CD4-positive, alpha-beta T cell treated with Interleukin-2 at 100 ng/mL for 4 hours (primary cell): ENCODE measurements at places on chromosomes 12 and 14.

- no peak for DNase-seq
Observed at GRCh38 chr14:56087671-56088471, 30.3 kb upstream of the PELI2 start.

DNA sequence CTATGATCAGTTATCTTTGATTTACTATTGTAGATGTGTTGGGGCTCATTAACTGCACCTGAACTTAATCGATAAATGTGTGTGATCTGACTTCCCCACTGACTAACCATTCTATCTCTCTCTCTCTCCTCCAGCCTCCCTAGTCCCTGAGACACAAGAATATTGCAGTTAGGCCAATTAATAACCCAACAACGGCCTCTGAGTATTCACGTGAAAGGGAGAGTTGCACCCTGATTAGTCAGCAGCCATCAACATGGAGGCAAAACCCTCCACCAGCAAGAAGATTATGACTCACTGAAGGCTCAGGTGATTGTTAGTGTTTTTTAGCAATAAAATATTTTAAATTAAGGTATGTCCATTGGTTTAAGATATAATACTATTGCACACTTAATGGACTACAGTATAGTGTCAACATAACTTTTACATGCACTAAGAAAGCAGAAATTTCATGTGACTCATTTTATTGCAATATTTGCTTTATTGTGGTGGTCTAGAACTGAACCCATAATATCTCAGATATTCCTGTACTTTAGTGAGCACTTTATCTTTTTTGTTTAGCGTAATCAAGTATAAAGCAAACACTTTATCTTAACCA is 77.1 kb upstream of the PTGDR start:
- DNase-seq = no peak

DNA sequence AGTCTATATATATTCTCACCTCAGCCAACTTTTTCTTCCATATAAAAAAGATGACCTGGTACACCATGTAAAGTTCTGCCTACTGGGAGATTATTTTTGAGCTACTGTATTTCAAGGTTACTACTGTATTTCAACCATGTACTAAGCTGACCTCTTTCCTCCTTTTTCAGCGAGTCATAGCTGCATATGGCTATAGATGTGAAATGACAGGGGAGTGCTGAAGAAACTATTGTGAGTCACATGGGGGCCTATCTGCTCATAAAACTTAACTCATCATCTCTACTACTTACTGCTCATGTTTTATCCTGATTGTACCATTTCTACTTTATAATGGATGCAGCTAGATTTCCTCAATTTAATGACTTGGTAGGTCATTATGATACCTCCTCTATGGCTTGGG is 571.4 kb upstream of the ATP2B1 start:
- DNase-seq = no peak

DNA sequence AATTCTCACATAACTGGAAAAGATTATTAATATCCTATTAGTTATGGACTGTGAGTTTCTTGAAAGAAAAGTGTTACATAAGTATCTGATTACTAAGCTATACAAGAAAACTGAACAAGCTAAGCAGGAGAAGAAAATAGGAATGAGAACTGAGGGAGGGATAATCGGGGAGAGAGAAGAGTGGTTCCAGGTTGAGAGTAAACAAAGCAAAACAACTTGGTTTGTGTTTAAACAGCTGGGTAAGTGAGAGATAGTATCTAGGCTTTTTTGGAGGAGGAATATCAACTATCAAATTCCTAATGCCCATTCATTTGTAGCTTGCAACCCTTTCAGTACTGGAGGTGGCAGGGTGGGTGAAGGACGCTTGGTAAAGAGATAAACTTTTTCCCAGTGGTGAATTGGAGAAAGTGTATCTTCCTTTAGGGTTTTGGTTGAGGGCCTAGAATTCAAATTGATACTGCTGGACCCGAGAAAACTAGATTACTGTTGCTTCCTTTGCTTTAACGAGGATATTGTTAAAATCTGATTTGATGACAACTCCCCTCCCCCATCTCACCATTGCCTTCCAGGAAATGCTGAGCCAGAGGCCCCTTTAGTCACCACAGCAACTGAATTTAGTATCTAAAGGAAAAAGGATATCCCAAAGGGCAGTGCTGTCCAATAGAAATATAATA is 2.0 kb upstream of the SLC2A3 start:
- no peak for DNase-seq

GRCh38 chr14:78405079-78405856 is 235.1 kb downstream of the NRXN3 start:
- no peak for DNase-seq
